Activated T-helper 1 cell treated with anti-CD3 and anti-CD28 coated beads, Interleukin-2, amount 50 U/mL, for 16 hours (primary cell): ENCODE measurements at places on chromosomes 2 and 18.

- no peak for DNase-seq
These were observed 97.2 kb downstream of the RAB3GAP1 start for GRCh38 chr2:135149251-135149650.

GRCh38 chr18:45106331-45106774, 425.7 kb downstream of the SETBP1 start:
- DNase-seq = no peak

DNA sequence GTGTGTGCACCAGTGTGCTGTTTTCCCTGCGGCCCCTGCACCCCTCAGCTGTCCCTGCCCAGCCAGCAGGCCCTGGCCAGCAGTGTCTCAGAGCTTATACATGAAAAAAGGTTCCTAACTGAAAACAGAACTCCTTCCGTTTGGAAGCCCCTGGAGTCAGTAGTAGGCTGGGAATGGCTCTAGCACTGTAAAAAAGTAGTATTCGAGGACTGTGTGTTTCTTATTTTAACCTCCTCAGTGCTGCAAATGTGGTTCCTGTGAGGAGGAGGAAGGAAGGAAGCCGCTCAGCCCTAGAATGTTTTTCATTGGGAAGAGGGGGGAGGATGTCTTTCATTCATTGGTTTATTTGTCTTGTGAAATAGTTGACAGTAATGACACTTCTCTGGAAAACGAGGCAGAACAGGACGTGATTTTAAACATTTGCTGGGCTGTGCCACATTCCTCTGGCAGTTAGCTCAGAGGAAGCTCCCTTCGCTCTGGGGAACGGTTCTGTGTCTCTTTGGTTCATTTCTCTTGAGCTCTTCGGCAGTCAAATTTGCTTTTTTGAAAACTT, 103.5 kb downstream of the SPTBN1 start:
- DNase-seq = no peak

DNA sequence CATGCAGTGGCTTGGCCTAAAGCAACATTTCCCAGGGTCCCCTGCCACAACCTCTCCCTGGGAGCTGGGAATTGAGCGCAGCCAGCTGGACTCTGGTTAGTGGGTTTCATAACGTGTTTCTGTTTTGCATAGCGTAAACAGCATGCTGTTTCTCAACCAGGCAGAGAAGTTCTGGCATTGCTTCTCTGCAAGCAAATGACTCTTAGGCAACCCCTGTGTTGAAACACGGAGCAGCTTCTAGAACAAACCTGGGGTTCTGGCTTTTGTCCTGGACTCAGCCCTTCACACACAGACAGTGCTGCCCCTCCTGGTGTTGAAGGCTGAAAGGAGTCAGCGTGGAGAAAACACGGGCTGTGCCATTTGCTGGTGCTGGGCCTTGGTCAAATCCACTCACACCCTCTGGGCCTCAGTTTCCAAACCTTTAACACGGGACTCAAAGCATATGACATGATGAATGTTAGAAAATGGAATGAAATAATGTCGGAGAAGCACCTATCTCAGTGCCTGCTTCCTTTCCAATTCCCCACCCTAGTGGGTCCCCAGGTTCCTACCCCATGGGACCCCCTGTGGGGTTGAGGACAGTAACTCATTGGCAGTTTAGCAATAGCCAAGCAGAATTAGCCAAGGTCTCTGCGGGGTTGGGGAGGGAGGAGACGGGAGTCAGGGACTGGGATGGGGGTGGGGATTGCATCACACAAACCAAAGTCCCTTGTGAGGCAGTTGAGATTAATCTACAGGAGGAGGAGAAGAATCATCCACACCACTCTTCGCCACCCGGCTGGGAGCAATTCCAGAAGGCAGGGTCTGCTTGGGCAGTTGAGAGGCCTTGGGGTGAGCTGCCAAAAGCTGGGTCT, 30.2 kb upstream of the IL1R2 start:
- DNase-seq = no peak

DNA sequence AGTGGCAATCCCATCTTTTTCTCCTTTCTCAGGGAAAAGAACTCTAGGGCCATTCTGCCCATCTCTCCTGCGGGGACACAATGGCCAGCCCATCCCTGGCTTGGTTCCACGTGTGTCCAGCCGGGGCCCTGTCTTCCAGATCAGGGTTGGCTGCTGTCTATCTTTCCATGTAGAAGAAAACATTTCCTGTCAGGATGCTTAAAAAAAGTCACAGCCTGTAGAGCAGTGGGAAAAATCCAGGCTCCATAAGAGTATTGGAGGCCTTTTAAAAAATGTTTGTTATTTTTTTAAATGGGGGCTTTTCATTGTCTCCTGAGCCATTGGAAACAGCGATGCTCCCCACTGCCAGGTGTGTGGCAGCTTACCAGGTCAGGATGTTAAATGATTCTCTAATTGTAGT, 105.6 kb downstream of the TGFA start:
- DNase-seq = no peak

GRCh38 chr2:96170626-96171025, 25.4 kb upstream of the DUSP2 start:
- no peak for DNase-seq

GRCh38 chr2:69188182-69188900, 175.4 kb downstream of the ANTXR1 start:
- DNase-seq = no peak

- no peak for DNase-seq
These were observed 81.3 kb downstream of the KCNF1 start for GRCh38 chr2:10993001-10993481.

- no peak for DNase-seq
These were observed 31.9 kb downstream of the ASB1 start for GRCh38 chr2:238458651-238459050.

DNA sequence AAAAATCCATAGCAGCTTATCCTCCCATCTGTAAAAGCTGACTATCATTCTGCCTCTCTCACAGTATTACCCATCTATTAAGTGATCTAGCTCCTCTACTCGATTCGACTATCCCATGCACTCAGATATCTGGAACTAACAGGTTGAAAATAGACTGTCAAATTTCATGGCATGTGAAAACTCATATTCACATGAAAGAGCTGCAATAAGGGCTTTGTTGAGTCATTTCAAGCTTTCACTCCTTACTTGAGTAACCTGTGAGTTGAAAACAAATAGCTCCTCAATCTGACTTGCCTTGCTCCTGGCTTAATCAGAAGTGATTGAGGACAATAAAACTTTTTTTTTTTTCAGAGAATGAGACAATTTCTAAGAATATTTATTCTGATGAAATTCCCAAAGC, 192.4 kb upstream of the ERBB4 start:
- DNase-seq = no peak

- DNase-seq = no peak
These were observed 6.5 kb downstream of the BIN1 start for GRCh38 chr2:127100251-127101047.

DNA sequence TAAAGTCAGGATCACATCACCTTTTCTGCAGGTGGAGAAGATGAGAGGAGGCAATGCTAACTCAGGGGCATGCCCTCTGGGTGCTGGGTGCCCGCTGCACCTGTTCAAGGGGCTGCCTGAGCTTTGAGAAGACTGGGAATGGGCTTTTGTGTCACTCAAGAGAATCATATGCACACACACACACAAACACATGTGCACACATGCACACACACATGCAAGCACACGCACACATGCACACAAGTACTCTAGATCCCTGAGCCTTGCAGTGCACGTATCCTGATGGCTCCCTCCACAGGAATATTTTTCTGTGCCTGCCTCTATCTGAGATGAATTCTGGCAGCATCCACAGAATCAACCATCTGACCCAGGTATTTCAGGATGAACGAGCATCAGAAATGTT, 110.0 kb upstream of the TEX51 start:
- no peak for DNase-seq

DNA sequence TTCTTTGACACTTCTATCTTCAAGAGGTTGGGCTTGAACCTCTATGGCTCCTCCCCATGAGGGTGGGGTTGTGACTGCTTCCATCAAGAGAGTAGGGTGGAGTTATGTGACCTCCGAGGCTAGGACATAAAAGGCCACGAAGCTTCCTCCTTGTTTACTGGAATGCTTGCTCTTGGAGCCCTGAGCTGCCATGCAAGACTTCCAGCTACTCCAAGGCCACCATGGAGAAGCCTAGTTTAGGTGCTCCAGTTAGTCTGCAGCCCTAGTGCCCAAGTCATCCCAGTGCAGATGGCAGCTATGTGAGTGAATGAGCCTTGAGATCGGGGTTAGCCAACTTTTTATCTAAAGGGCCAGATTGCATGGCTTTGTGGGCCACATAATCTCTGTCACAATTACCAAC, 2.4 kb upstream of the MERTK start:
- DNase-seq = no peak

DNA sequence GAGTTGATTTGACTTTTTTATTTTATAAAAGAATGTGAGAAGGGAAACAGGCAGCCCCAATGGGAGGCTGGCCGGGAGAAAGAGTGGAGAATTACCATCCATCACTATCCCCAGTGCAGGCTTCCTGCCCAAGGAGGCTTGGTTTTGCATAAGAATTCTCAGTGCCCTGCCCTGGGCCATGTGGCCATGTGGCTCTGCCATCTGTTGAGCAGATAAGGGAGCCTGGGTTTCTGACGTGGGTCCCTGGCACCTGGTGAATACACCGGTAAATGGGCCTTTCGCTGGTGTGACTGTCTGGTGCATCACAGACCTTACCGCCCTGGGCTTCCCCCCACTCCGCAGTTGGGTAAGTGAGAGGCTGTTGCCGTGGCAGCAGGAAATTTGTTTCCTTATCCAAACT, 54.5 kb upstream of the TMEM163 start:
- DNase-seq = no peak

GRCh38 chr2:101980368-101980767, 11.4 kb upstream of the IL1R2 start:
- no peak for DNase-seq

DNA sequence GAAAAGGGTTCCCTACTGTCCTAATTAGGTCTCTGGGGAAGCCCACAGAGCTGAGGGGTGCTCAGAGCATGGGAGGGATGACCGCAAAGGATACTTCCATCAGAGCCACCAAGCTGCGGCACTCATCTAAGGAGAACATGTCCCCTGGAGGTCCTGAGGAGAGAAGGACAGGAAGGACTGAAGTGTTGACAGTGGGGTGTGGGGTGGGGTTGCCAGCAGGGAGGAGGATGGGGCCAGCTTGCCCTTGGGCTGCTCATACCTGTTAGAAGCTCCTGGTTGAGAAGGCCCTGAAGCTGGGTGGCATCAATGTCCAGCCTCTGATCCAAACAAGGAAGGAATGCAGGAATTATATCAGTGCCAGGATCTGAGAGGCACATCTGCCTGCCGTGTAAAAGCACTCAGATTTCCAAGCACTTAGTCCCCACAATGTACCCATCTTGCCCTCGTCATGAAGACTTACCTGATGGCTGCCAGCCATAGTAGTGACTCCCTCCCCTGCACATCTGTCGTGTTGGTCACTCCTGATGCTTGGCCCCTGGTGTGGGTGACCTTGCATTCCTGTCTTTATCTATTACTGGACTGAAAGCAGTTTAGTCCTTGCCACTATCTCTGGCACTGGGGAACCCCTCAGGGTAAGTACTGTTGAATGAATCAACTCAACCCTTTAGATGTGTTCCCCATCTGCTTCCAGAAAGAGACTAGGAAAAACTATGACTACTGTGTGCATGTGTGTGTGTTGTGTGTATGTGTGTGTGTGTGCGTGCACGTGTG, 68.9 kb downstream of the CAPN13 start:
- DNase-seq = no peak

DNA sequence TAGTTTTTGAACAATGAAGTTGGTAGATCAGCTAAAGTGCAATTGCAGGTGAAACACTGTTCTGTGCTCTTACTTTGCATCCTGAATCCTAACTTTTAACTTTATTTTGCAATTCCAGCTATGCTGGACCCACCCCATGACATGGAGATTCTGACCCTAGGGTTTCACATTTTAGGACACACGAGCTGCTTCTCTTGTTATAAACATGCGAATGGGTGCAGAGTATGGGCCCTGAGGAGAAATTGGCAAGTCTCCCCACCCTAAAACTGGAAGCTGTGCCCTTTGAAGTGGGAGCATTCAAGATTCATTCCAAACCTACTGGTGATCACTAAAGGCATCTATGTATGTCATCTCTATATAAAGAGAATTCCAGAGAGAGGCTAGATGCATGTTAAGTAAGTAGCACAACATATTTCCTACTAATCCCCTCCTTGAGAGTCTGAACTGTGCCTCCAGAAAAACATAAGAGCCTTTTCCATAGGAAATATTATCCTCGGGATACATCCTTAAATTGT, 794.3 kb upstream of the ZEB2 start:
- DNase-seq = no peak

- no peak for DNase-seq
These were observed 26.1 kb upstream of the SYT4 start for GRCh38 chr18:43303376-43303775.

GRCh38 chr2:233005096-233005495, 8.0 kb downstream of the NGEF start:
- DNase-seq = no peak

- no peak for DNase-seq
These were observed 889 bp downstream of the ZC3H15 start for GRCh38 chr2:186486651-186487647.

- DNase-seq = no peak
These were observed 260.4 kb upstream of the SIX3 start for GRCh38 chr2:44680983-44681531.

DNA sequence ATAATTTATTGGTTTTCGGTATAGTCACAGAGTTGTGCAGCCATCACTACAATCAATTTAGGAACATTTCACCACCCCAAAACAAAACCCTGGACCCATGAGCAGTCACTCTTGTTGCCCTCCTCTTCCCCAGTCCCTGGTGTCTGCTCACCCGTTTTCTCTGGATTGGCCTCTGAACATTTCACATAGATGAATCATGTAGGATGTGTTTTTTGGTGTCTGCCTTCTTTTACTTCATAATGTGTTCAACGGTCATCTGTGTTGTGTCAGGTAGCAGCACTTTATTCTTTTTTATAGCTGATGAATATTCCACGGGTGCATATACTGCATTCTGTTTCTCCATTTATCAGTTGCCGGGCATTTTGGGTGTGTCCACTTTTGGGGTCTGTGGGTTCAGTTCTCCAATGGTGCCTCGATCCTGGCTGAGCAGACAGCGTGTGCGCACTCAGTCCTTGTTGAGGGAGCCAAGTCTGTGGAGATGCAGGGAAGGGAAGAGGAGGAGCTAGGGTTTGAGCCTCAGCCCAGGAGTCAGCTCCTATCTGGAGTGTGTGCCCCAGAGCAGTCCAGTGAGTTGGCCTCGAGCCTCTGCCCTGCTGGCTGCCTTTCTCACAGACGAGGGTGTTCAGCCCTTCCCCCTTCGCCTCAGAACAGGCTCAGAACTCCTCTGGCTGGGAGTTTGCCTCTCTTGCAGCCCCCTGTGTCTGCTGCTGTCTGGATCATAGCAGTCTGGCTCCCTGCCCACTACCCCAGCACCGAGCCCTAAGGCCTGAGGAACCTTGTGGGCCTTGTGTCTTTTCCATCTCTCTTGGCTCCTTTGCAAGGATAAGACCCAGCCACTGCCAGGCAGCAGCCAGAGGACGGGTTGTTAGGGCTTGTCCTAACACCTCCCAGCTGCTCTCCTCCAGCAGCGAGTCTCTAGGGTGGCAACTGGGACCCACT, 18.0 kb downstream of the C2orf74 start:
- DNase-seq = no peak

- DNase-seq = no peak
These were observed 3.5 kb downstream of the GDF7 start for GRCh38 chr2:20670315-20671035.
